ENCODE measurements at places on chromosomes 3 and 15.

GRCh38 chr15:76433798-76434400 lies 97.3 kb downstream of the ISL2 start:
- peak; percentile 9 for DNase-seq
- H3K4me1 ChIP-seq = no peaks in the 10 kb centered on the region
- H3K36me3 ChIP-seq = no peaks in the 10 kb centered on the region
- H3K4me3 ChIP-seq = no peak overlapping the region
- no peaks in the 10 kb centered on the region for H3K27me3 ChIP-seq

GRCh38 chr15:63920504-63921175 lies 86.9 kb upstream of the HERC1 start:
- H3K27me3 ChIP-seq = peaks cover 4% of the 10 kb centered on the region
- H3K27ac ChIP-seq = no peak overlapping the region
- no peak for DNase-seq
- no peak overlapping the region for H3K4me3 ChIP-seq
- peaks cover 7% of the 10 kb centered on the region for H3K4me1 ChIP-seq

- H3K36me3 ChIP-seq = peaks cover 46% of the 10 kb centered on the region
- no peak overlapping the region for H3K4me3 ChIP-seq
- peak overlapping the region; percentile 28 for H3K27ac ChIP-seq
- H3K4me1 ChIP-seq = peaks cover 14% of the 10 kb centered on the region
- H3K27me3 ChIP-seq = no peaks in the 10 kb centered on the region
Observed at GRCh38 chr3:141419946-141420345, 51.6 kb downstream of the ZBTB38 start.

DNA sequence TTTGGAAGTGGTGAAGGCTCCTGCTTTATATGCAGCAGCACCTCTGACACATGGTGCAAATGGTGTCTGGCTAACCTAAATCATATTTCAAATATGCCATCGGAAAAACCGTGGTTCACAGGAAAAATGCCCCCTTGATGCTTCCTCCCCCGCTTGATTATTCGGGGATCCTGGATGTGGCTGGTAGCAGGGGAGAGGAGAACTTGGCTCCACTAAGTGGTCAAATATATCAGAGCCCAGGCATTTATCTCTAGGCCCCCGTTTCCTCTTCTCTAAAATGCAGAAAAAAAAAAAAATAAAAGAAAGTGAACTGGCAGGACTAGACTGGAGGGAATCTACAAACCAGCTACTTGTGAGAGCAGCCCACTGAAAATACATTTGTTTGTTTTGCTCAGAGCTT lies 18.2 kb upstream of the ATP2B2 start:
- no peak overlapping the region for H3K4me3 ChIP-seq
- DNase-seq = no peak
- peaks cover 28% of the 10 kb centered on the region for H3K27me3 ChIP-seq
- H3K36me3 ChIP-seq = no peaks in the 10 kb centered on the region
- H3K4me1 ChIP-seq = peaks cover 3% of the 10 kb centered on the region

- H3K4me1 ChIP-seq = no peaks in the 10 kb centered on the region
- H3K36me3 ChIP-seq = no peaks in the 10 kb centered on the region
- H3K27ac ChIP-seq = no peak overlapping the region
Observed at GRCh38 chr3:13588221-13588701, 39.3 kb downstream of the FBLN2 start.

- H3K4me3 ChIP-seq = no peak overlapping the region
- DNase-seq = peak; percentile 17
- no peaks in the 10 kb centered on the region for H3K36me3 ChIP-seq
- H3K4me1 ChIP-seq = no peaks in the 10 kb centered on the region
- H3K27ac ChIP-seq = no peak overlapping the region
Observed at GRCh38 chr3:175655351-175655750, 796.2 kb downstream of the NAALADL2 start.

DNA sequence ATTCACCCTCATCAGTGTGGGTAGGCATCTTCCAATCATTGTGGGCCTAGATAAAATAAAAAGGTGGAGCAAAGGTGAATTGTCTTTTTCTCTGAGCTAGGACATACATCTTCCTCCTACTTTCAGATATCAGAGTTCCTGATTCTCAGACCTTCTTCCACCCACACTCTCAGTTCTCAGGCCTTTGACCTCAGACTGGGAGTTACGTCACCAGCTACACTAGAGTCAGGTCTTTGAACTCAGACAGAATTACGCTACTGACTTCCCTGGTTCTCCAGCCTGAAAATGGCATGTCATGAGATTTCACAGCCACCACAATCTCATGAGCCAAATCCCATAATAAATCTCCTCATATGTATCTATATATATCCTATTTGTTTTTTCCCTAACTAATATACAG lies 39.0 kb downstream of the STRIT1 start:
- no peaks in the 10 kb centered on the region for H3K27me3 ChIP-seq
- H3K27ac ChIP-seq = no peak overlapping the region
- H3K36me3 ChIP-seq = no peaks in the 10 kb centered on the region
- no peak for DNase-seq
- no peak overlapping the region for H3K4me3 ChIP-seq

GRCh38 chr3:98536456-98537017 lies 4.8 kb downstream of the GPR15 start:
- H3K36me3 ChIP-seq = no peaks in the 10 kb centered on the region
- DNase-seq = no peak
- no peaks in the 10 kb centered on the region for H3K4me1 ChIP-seq
- no peak overlapping the region for H3K27ac ChIP-seq
- no peak overlapping the region for H3K4me3 ChIP-seq

- no peaks in the 10 kb centered on the region for H3K27me3 ChIP-seq
- no peak overlapping the region for H3K27ac ChIP-seq
- no peaks in the 10 kb centered on the region for H3K36me3 ChIP-seq
- H3K4me3 ChIP-seq = no peak overlapping the region
- DNase-seq = no peak
Observed at GRCh38 chr15:50164458-50164857, 17.5 kb upstream of the SLC27A2 start.

All from IMR-90 (cell line).